Forelimb muscle (tissue), 1 donor: ENCODE measurements at places on chromosomes 2 and 18.

DNA sequence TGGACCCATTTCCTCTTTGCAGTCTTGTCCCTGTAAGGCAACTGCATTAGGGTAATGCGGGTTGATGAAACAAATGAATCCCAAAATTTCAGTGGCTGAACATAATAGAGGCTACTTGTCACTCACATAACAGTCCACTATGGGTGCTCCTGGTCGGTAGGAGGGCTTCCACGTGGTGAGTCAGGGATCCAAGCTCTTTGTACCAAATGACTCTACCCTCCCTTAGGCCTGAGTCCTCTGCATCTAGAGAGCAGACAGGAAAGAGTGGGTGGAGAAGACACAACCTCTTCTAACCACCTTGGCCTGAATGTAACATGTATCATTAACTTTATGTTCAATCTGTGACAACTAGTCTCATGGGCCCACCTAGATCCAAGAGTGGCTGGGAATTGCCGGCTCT lies 86.2 kb upstream of the HAAO start:
- no peak for DNase-seq

GRCh38 chr18:10892786-10893185 lies 256.6 kb downstream of the PIEZO2 start:
- no peak for DNase-seq

GRCh38 chr18:13433685-13434084 lies 215.1 kb downstream of the LDLRAD4 start:
- DNase-seq = no peak

- no peak for DNase-seq
Measured at GRCh38 chr18:75139226-75139911, 69.6 kb downstream of the PTGR3 start.

- DNase-seq = no peak
Measured at GRCh38 chr18:68418881-68419280, 296.0 kb downstream of the TMX3 start.

- no peak for DNase-seq
Measured at GRCh38 chr2:42102591-42103450, 55.0 kb downstream of the PKDCC start.

DNA sequence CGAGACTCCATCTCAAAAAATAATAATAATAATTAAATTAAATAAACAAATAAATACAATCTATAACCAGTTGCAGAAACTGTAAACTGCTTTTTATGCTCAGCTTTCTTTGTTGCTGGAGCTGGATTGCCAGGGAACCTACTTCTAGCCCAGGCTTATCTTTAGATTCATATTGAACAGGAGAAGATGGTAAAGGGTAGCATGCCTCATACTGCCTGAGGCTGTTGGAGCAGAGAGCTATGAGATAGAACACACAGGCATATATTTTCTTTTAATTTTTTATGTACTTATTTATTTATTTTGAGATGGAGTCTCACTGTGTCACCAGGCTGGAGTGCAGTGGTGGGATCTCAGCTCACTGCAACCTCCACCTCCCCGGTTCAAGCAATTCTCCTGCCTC lies 28.7 kb upstream of the EML4 start:
- DNase-seq = no peak
